CD4-positive, alpha-beta T cell (primary cell): ENCODE measurements at places on chromosomes 11 and 22. TPM values are rescaled to one million over a fixed set of nuclear protein-coding genes. Genes with fewer than 3 reads are reported as not detected.

The TSPAN32 gene
- 81.8 TPM for total RNA-seq

The MS4A6A gene
- 3.3 TPM for total RNA-seq

The NOX4 gene
- total RNA-seq = not detected

The MMP7 gene
- total RNA-seq = not detected

The CCDC81 gene
- 0.47 TPM for total RNA-seq

The HEPHL1 gene
- not detected for total RNA-seq

The POLDIP3 gene
- 77.7 TPM for total RNA-seq

The OR52N4 gene
- total RNA-seq = 0.50 TPM

The ANO9 gene
- total RNA-seq = 114 TPM

The GLYATL1 gene
- total RNA-seq = not detected

The DGCR8 gene
- 18.5 TPM for total RNA-seq

The DKK3 gene
- total RNA-seq = 0.61 TPM

GRCh38 chr11:33509632-33510031 lies 191.0 kb downstream of the C11orf91 start:
- no peak overlapping the region for H3K27ac ChIP-seq
- no peaks in the 10 kb centered on the region for H3K27me3 ChIP-seq
- H3K4me3 ChIP-seq = no peak overlapping the region
- no peaks in the 10 kb centered on the region for H3K36me3 ChIP-seq

DNA sequence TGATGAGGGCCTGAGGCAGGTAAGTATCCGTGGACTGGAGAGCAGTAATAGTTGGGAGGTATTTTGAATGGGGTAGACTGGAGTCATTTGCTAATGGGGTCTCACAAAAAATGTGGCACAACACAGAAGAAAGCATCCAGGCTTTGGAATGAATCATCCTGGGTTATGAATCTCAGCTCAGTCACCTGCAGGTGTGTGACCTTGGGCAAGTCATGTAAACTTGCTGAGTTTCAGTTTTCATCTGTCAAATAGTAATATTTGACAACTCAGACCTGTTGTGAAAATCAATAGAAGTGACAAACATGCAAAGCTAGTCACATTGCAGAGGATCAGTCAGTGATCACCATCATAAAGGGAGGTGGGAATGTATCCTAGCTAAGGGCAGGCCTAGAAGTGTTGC lies 232.0 kb upstream of the TENM4 start:
- H3K36me3 ChIP-seq = no peaks in the 10 kb centered on the region
- no peak for DNase-seq
- no peaks in the 10 kb centered on the region for H3K4me1 ChIP-seq
- H3K4me3 ChIP-seq = no peak overlapping the region

GRCh38 chr22:22235558-22235957 lies 9.0 kb upstream of the VPREB1 start:
- no peak overlapping the region for H3K4me3 ChIP-seq
- no peaks in the 10 kb centered on the region for H3K4me1 ChIP-seq
- no peaks in the 10 kb centered on the region for H3K27me3 ChIP-seq
- peak; percentile 31 for DNase-seq
- H3K27ac ChIP-seq = no peak overlapping the region

GRCh38 chr11:75858042-75858441 lies 43.0 kb downstream of the UVRAG start:
- no peak overlapping the region for H3K27ac ChIP-seq
- peaks cover 12% of the 10 kb centered on the region for H3K36me3 ChIP-seq
- no peaks in the 10 kb centered on the region for H3K27me3 ChIP-seq
- DNase-seq = no peak
- no peak overlapping the region for H3K4me3 ChIP-seq
- H3K4me1 ChIP-seq = no peaks in the 10 kb centered on the region

- H3K4me3 ChIP-seq = no peak overlapping the region
- no peaks in the 10 kb centered on the region for H3K4me1 ChIP-seq
- no peak for DNase-seq
- no peak overlapping the region for H3K27ac ChIP-seq
- H3K36me3 ChIP-seq = no peaks in the 10 kb centered on the region
Measured at GRCh38 chr11:36729825-36730224, 131.8 kb upstream of the RAG2 start.

DNA sequence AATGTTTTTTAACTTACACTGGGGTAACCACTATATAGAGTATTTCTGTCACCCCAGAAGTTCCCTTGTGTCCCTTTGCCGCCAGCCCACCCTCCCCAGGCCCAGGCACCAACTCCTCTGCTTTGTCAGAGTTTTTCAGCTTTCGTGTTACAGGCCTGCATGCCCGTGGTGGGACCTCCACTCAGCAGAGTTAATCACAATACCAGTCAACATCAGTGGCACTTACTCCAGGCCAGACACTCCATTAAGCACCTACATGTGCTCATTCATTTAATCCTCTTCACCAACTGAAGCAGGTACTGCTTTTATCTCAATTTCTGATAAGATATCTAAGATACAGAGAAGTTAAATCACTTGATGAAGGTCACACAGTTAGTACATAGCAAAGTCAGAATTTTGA lies 63.3 kb downstream of the LIF start:
- no peak for DNase-seq
- H3K36me3 ChIP-seq = no peaks in the 10 kb centered on the region
- no peak overlapping the region for H3K27ac ChIP-seq
- H3K4me3 ChIP-seq = no peak overlapping the region
- peaks cover 17% of the 10 kb centered on the region for H3K4me1 ChIP-seq

- H3K27ac ChIP-seq = peak overlapping the region; percentile 56
- H3K4me3 ChIP-seq = no peak overlapping the region
- no peaks in the 10 kb centered on the region for H3K27me3 ChIP-seq
Measured at GRCh38 chr22:40116496-40117200, 61.1 kb upstream of the TNRC6B start.

DNA sequence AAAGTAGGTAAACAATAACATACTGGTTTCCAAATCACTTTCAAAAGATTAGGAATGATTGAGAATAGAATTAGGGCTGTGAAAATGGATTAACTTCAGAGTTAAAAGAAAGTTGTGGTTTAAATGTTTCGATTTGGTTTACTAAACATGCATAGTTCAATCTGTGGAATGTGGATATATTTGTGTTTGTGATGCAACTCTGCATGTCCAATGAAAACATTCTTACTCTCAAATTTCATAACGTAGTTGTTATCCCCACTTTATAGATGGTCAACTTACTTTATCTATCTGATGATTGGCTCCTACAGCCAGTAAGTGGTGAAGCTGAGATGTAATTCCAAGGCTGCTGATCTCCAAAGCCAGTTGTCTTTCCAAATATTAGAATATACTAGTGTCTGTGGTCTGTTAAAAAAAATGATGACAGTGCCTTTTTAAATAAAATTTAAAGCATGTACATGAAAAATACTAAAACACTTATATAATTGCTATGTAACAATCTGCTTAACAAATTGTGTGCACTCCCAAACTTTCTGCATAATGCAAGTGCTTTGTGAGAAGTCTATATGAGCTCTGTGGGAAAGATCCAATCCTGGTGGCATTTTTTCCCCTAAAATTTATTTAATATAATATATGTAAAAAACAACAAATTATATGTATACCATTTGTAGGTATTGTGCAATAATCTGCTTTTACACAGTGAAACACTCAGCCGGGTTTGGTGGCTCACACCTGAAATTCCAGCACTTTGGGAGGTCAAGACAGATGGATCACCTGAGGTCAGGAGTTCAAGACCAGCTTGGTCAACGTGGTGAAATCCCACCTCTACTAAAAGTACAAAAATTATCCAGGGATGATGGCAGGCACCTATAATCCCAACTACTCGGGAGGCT lies 9.7 kb upstream of the SIK3 start:
- H3K36me3 ChIP-seq = no peaks in the 10 kb centered on the region
- DNase-seq = no peak
- no peaks in the 10 kb centered on the region for H3K27me3 ChIP-seq

GRCh38 chr11:32847511-32847910 lies 17.8 kb downstream of the PRRG4 start:
- H3K27ac ChIP-seq = no peak overlapping the region
- no peaks in the 10 kb centered on the region for H3K36me3 ChIP-seq
- no peak for DNase-seq

DNA sequence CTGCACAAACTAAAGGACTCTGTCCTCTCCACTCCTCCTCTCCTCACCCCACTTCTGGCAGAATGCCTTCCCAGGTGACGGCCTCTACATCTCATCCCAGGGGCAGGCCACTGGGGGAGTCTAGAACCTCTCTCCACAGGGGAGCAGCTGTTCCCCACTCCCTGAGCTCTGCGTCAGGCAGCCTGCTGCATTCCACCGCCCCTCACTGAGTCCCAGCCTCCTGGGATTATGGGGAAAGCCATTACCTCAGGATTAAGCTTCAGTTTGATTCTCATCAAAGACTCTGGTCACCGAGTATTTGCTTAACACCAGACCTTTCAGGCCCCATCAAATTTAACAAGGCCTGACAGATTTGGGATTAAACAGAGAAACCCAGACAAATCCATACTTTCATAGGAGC lies 405.9 kb downstream of the NXPE2 start:
- H3K4me1 ChIP-seq = no peaks in the 10 kb centered on the region
- no peaks in the 10 kb centered on the region for H3K27me3 ChIP-seq
- no peak overlapping the region for H3K4me3 ChIP-seq
- H3K27ac ChIP-seq = no peak overlapping the region
- DNase-seq = no peak

DNA sequence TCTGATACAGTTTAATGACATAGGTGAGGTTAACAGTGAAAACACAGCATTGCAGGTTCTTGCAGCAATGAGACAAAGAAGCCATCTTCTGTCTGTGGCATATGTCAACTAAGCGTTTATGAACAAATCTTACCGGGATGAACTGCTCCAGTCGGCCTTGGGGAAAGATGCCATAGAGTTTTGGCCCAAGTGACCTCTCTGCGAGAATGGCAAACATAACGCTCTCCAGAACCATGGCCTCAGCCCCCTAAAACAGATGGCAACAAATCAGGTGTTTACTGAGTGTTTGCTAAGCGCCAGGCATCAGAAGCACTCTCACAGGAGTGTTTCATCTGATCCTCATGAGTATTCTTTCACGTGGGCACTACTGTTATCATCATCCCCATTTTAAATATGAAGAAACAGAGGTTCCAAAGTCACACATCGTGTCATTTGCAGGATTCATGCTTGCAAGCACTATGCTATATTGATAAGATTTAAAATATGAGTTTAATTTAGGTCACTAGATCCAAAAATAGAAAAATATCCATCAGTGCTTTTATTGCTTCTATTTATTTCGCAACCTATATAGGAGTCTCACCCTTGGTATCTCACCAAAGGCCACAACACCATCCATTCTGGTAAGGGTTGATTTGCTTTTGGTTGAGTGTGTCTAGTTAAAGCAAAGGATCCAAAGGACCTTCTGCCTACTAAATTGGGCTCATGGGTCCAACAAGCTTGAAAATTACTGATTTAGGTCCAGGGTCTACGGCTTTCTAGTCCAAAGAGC lies 35.9 kb downstream of the TCIRG1 start:
- H3K27ac ChIP-seq = no peak overlapping the region
- DNase-seq = no peak
- H3K27me3 ChIP-seq = no peaks in the 10 kb centered on the region
- no peaks in the 10 kb centered on the region for H3K36me3 ChIP-seq

- H3K36me3 ChIP-seq = no peaks in the 10 kb centered on the region
- no peaks in the 10 kb centered on the region for H3K27me3 ChIP-seq
- no peak overlapping the region for H3K27ac ChIP-seq
- DNase-seq = no peak
- no peak overlapping the region for H3K4me3 ChIP-seq
Measured at GRCh38 chr11:16895306-16895705, 118.9 kb downstream of the PLEKHA7 start.

GRCh38 chr22:34236527-34236926 lies 316.3 kb upstream of the LARGE1 start:
- no peak overlapping the region for H3K4me3 ChIP-seq
- H3K36me3 ChIP-seq = no peaks in the 10 kb centered on the region
- no peak for DNase-seq

DNA sequence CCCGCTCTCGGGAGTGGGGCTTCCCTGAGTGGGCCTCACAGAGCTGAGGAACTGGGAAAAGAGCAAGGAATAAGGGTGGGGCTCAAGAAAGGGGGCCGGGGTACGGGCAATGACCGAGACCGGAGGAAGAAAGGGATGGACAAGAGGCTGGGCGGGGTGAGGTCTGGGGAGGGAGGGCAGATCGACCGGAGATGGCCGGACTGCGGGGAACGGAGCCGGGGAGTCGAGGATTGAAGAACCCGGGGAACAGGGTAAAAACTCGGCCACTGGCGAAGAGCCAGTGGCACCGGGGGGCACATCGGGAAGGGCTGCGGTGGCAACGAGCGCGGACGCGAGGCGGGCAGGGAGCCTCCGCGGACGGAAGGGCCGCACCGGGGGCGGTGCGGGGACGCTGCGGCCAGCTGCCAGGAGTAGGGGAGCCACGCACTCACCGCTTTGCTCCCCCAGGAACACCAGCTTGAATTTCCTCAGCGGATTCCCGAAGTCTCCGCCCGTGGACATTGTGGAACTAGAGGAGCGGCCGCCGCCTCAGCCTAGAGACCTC lies 667 bp downstream of the RAB6A start:
- no peaks in the 10 kb centered on the region for H3K27me3 ChIP-seq
- H3K4me3 ChIP-seq = peak overlapping the region; percentile 93

DNA sequence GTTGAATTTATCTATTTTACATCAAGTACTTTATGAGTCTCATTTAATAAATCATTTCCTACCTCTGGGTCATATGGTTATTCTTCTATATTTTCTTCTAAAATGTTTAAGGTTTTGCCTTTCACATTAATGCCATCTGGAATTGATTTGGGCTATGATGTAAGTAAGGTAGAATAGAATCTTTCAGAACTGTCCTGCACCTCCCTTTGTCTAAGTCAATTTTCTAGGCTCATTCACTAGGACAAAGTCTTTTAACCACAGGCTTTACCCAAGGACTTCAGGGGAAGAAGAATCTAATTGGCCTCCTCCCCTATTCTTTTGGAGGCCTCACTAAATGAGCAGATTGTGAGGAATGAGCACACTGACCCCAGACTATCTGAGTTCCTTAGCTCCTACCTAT lies 146.0 kb downstream of the BBOX1 start:
- H3K4me3 ChIP-seq = no peak overlapping the region
- H3K36me3 ChIP-seq = no peaks in the 10 kb centered on the region
- no peak for DNase-seq
- H3K4me1 ChIP-seq = no peaks in the 10 kb centered on the region
- no peaks in the 10 kb centered on the region for H3K27me3 ChIP-seq
- no peak overlapping the region for H3K27ac ChIP-seq

GRCh38 chr11:116730601-116731000 lies 42.2 kb downstream of the BUD13 start:
- no peaks in the 10 kb centered on the region for H3K36me3 ChIP-seq
- no peak overlapping the region for H3K4me3 ChIP-seq
- H3K27ac ChIP-seq = no peak overlapping the region
- peaks cover 1% of the 10 kb centered on the region for H3K27me3 ChIP-seq
- peaks cover 7% of the 10 kb centered on the region for H3K4me1 ChIP-seq

DNA sequence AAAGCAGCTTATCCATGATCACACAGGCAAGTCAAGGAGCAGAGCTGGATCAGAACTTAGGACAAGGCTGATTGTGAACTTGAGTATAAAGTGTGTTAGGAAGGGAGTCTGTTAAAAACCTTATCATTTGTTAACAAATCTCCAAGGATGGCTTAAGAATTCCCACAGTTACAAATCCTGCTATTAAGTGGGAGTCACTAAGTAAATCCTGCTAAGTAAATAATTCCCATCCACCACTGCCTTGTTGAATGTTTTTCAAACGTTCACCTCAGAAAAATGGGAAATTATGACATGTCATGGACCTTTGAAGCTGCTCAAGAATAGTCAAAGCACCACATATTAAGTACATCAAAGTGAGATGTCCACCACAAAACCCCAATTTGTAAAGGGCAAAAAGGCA lies 88.7 kb downstream of the FAM168A start:
- H3K36me3 ChIP-seq = no peaks in the 10 kb centered on the region
- no peaks in the 10 kb centered on the region for H3K4me1 ChIP-seq
- H3K27me3 ChIP-seq = no peaks in the 10 kb centered on the region
